ENCODE measurements at places on chromosomes 6 and 20.

DNA sequence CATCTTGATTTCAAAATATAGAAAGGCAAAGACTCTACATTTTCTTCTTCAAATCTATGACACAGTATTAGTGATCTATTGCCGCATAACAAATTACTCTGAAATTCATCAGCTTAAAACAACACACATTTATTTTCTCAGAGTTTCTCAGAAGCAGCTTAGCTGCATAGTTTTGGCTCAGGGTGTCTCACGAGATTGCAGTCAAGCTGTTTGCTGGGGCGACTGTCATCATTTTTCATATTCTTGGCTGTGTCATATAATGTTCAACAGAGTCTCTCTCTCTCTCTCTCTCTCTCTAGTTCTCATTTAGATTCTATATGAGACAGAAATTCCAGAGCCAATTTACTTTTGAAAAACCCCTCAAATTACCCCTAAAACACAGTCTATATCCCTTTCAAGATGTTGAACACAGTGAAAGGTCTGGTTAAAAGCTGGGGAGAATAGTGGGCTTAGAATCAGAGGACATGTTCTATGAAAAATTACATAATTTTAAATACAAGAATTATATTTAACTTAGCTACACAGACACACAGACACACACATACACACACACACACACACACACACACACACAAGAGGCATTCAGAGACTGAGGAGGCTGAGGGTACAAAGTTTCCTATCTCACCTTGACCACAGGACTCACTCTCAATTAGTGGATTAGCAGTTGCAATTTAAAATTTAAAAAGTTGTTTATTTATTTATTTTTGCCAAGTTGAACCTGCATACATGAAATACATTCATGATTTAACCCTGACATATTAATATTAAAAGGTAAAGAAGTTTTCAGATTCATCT is 86.7 kb downstream of the MKKS start:
- no peak for DNase-seq

DNA sequence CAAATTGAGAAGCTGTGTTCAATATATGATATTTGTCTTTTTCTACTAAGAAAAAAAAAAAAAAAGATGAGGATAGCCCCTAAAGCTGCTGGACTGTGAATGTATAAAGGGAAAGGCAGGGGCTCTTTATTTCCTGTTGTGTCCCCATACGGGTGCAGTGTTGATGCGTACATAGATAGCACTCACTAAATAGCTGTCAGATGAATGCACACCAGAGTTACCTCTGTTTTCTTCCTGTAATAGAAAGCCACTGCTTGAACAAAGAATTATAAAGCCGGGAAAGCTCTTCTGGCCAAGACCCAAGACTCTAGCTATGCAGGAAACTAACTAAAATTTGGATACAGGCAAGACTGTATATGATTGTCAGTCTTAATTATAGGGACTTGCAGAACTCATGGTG is 260.0 kb downstream of the FARS2 start:
- no peak for DNase-seq

DNA sequence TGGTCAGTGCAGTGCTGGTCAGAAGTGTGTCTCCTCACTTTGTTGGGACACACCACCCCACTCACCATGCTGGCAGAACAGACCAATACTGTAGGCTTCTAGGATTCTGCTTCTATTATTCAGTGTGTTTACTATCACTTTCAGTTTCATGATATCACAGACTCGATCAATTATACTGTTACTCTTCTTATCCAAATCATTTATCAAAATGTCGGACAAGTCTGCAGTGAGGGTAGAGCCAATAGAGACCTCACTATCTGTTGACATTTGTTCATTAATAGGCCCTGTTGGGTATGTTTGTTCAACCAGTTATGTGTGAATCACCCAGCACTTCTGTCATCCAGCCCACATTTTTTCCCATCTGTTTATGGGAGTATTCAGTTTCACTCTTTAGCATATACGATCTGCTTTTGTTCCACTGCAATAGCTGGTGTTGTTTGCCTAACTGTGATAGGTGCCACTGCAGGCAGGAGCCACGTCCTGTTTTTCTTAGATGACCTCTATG is 140.1 kb downstream of the NRN1 start:
- no peak for DNase-seq

DNA sequence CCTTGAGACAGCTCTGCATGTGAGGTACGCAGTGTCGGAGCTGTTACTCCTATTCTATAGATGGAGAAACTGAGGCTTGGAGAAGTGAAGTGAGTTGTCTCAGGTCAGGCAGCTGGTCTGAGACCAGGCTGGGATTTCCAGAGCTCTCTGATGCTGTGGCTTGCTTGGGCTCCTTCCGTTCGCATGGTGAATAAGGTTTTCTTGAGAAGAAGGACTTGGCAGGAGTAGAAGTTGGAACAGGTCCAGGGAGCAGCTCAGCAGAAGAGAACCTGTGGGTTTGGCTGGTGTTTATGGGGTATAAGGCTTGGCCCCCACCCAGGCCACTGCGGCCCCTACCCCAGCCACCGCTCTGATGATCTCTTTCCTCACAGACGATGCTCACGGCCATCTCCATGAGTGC is 7.4 kb downstream of the SLC12A5 start:
- DNase-seq: no peak

DNA sequence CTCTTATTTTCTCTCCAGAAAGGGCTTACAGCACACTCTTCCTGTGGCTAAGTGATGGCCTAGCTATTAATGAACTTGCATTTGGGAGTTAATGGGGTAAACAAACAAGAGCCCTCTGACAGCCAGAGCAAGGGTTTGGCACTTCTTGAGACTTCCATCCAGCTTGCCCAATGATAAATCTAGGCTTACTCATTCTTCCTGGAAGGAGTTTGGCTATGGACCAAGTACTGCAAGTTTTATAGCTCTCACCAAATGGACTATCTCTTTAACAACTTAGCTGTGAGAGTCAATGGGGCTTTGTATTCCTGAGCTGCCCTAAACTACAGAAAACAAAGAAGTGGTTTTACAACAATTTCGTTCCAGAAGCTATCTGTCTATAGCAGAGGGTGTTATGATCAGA is 16.7 kb upstream of the PI3 start:
- DNase-seq: no peak

DNA sequence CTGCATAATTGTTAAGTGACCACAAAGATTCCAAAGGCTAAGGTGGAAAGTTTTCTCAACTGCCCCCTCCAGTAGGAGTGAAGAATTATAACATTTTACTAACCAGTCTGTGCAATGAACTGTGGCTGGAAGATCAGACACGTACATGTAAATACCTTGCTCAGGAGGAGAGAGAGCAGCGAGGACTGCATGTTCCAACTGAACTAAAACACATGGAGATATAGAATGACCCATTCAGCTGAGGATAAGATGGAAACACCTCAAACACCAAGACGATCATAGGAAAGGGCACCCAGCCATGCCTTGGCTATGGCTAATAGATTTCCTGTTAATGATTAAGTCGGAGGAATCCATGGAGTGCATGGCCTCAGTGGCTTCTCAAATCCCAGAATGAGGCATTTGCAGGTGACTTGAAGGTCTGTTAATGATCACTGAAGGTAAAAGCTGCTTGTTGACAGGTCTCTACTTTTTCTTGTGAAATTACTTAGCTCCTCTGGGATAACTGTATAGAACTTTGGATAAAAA is 875.6 kb downstream of the TFAP2A start:
- DNase-seq: no peak

DNA sequence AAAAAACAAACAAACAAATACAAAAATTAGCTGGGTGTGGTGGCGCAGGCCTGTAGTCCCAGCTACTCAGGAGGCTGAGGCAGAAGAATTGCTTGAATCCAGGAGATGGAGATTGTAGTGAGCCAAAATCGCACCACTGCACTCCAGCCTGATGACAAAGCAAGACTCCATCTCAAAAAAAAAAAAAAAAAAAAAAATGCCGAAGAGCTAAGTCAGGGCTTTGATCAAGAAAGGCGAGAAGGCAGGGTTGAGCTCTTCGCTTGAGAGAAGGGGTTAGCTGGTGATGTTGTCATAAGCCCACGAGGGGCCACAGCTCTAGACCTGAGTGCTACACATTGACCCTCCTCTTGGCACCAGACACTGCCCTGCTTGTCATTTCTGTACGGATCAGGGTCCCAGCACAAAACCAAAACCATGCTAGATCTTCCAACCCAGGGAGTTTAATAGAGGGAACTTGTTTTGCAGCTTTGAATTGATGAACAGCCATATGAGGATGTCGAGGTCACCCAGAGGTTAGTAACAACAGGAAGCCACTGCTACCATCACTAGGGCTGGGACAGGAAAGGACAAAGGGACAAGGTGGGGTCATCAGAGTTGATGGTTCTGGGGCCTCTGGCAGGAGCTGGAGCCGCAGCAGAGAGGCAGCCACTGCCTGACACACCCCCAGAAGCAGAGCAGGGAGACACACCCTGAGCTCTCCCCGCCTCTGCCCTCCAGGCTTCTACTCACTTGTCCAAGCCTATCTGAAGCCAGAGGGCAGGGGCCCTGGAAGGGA is 122.7 kb downstream of the SNX5 start:
- DNase-seq: no peak

DNA sequence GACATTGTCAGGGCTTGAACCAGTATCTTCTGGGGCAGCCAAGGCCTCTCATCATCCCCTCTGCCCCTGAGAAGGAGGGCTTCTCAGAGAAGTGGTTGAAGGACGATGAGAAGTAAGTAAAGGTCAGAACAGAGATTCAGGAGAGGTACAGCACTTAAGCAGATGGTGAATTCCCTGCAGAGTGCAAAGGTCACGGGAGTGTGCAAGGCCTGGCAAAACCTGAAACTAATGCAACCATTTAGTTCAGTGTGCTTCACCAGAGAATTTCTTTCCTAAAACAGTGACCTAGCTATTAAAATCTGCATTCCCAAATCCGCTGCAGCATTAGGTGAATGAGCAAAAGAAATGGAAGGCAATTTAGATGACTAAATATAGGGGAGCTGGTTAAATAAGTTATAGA is 58.4 kb downstream of the TRERF1 start:
- no peak for DNase-seq

GRCh38 chr6:157185171-157185570 is 138.1 kb downstream of the TMEM242 start:
- no peak for DNase-seq

GRCh38 chr6:55448451-55448850 is 121.2 kb downstream of the GFRAL start:
- no peak for DNase-seq

- no peak for DNase-seq
Measured at GRCh38 chr20:43068482-43068881, 121.2 kb downstream of the PTPRT start.

DNA sequence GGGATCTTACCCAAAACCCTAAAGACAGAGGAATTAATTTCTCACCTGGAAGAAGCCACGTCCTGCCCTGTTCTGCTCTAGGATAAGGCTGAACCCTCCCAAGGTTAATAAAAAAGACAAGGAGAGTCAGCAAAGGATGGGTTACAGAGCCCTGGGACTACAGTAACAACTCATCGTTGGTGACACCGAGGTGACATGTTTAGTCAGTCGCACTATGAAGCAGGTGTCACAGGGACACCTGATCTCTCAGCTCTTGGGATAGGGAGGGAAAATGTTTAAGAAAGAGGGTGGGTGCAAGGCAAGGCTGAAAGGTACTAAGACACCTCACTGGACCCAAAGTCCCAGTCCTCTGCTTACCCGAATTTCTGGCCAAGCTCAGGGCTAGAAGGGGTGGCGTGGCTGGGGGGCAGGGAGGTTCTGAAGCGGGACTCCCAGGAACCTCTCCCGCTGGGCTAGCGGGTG is 562 bp downstream of the MOCS1 start:
- DNase-seq: no peak

DNA sequence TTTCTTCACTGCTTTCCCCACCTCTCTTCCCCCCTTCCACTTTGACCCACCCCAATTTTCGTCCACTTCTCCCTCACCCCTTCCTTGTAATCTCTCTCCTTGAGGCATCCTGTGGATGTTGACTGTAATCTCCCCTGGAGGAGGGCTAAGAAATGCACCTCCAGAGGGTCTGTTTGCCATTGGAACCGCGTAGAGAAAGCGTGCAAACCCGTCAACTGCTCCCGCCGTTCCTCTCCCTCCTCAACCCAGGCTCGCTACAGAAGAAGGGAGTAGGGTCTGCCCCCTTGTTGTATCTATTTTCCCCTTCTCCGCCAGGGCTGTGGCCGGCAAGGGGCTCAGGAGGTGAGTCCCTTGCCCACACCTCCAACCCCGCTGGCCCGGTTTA is 502 bp upstream of the HTR1E start:
- DNase-seq: no peak

DNA sequence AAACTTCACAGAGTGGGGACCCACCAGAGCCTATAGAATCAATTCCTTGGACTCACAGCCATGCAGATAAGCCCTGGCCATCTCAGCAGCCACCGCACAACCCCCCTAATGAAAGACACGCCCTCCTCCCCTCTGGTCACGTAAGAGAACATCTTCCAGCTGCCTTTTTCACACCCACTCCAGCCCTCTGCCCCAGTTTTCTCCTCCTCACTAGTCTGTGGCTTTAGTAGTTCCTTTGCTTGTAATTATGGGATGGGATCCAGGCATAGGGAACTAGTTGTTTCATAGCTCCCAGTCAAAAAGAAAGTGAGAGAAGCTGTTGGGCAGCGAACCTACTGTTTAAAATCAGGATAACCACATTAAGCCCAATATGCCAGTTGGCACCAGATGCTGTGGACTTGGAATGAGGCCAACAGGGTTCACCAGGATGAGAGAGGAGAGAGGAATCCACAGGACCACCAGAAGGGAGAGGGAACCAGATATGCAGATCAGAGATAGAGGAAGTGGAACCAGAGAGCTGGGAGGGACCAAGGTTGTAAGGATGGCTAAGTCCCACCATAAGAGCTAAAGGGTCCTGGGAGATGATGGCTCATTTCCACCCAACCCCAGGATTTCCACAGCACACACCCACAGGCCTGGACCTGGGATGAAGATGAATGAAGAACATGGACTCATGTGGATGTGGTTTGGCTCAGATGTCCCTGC is 9.0 kb upstream of the BTN3A1 start:
- no peak for DNase-seq

DNA sequence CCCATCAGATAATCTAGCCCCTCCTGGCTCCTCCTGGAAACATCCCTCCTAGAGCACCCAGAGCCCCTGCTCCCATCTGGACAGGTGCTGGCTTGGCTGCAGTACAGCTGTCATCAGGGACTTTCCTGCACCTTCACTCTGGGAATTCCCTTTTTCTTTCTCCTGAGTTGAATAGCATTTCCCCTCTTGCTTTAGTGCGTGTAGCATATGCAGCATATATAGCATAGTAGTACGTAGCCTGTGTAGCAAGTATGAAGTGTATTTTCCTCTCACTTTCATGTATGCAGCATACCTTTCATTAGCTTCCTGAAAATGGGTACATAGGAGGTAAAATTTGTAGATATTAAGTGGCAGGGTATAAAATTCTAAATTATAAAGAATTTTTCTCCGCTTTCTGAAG is 352.9 kb downstream of the ESR1 start:
- DNase-seq: no peak

- no peak for DNase-seq
Measured at GRCh38 chr6:169220068-169220964, 33.3 kb downstream of the THBS2 start.

- DNase-seq: no peak
Measured at GRCh38 chr20:588476-588875, 21.6 kb downstream of the TCF15 start.
